Thyroid gland (tissue), 4 donors: ENCODE measurements at places on chromosomes 16 and 17.
A peak's percentile ranks its signal among the peaks of the same experiment; 100 is the strongest.

DNA sequence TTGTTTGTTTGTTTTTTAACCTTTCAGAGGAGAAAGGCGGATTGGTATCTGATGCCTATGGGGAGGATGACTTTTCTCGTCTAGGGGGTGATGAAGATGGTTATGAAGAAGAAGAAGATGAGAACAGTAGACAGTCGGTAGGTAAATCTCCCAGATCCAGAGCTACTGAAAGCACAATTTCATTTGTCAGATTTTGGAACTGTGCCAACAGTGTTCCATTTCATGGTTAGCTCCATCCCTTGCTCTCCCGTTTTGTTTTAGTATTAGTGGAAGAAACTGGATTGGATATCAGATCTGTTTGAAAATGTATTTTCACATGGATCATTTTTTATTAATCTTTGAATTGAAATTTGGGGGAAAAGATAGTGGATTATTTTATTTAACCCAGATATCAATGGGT is 1.4 kb downstream of the SAP30BP start:
- no peak for DNase-seq

DNA sequence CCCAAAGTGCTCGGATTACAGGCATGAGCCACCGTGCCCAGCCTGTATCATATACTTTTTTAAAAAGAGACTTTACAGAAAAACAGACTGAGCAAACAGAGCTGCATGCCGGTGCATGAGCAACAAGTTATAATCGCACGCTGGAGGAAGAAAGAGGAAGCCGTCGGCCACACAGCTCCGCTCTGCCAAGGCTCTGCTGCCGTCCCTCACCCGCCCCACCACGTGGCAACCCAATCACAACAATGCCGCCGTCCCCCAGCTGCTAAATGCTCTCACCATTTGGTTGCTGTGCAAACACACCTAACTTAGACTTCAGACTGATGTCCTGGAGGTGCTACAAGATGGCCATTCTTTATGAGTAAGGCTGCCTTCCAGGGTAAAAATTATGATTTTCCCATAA is 83.5 kb downstream of the ADCY9 start:
- peak; percentile 89 for DNase-seq

- DNase-seq = no peak
Observed at GRCh38 chr16:922051-922450, 48.7 kb downstream of the LMF1 start.

GRCh38 chr16:53007095-53007494 is 45.6 kb downstream of the CHD9NB start:
- no peak for DNase-seq

- no peak for DNase-seq
Observed at GRCh38 chr16:17134586-17134985, 336.2 kb downstream of the XYLT1 start.

DNA sequence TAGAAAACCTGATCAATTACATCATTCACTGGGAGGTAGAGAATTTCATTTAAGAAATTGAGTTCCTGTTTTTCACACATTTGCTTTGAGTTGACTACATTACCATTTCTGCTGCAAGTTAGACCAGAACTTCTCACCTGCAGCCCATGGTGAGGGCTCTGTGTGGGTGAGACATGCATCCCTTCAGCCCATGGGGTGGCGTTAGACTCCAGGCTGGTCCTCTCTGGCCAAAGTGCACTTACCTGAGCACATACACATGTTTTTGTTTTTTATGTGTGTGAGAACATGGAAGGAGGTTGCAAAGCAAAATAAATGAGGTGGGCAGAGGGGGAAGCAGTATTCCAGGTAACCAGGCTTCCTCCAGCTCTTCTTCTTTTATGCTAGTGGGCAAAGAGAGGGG is 470.2 kb downstream of the PMP22 start:
- DNase-seq = no peak

DNA sequence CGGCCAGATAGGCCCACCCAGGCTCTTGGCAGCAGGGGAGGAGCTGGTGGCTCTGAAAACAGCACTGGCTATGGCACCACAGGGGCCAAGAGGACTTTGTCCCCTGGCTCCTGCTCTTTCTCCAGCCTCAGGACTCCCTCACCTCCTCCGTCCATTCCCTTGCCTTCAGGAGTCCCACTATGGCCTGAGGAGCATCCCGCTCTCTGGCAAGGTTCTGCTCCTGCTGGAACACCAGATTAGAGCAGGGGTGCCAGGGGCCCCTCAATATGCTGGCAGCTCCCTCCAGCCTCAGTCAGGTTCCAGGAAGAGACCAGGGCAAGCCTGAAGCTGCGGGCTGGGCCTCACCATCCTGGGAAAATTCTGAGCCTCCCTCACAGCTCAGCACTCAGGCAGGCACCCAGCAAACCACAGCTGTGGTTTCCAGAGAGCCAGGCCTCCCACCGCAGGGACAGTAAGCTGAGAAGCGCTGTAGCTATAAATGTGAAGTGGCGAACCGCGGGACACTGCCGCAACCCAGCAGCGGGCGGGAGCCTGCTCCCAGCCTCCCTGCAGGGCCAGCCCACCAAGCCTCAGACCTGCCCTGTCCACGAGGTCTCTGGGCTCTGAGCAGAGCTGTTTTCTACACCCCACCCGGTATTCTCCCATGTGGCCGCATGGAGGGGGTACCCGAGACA is 25.7 kb downstream of the C17orf100 start:
- DNase-seq = no peak

GRCh38 chr16:66287416-66287815 is 79.1 kb upstream of the CDH5 start:
- DNase-seq = no peak

- no peak for DNase-seq
Observed at GRCh38 chr16:89194340-89195311, 5.7 kb downstream of the SLC22A31 start.

DNA sequence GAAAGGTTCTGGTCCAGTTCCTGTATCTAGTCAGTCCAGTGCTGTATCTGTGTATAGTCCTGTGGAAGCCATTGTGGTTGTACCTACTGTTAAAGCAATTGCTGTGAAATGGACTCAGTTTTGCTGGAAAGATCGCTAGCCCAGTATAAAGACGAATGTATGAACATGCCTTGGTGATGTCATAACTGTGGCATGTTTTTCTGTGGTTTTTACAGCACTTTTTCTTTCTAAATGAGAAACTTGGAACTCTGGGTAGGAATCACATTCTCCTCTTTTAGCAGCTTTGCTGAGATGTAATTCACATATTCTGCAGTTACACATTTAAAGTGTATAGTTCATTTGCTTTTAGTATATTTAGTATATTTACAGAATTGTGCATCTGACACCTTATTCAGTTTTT is 58.1 kb downstream of the MAP2K4 start:
- DNase-seq = no peak

- DNase-seq = no peak
Observed at GRCh38 chr17:9917801-9918200, 12.7 kb upstream of the RCVRN start.

DNA sequence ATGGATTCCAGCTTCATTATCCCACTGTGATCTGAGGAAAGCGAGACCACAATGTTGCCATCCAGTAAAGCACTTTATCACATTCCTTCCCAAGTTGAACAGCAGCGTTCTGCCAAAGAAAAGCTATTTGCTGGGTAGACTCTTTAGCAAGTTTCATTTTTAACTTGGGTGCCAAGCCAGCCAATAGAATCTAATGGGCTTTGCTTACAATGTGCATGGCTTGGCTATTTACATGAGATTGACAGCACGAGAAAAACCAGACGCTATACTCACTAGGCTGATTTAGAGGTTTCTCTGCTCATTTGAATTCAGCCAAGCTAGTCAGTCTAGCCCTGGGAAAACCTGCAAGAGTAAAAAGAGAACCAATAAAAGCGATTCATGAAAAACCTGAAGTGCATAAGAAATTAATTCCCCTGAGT is 108.9 kb downstream of the CDH13 start:
- no peak for DNase-seq

DNA sequence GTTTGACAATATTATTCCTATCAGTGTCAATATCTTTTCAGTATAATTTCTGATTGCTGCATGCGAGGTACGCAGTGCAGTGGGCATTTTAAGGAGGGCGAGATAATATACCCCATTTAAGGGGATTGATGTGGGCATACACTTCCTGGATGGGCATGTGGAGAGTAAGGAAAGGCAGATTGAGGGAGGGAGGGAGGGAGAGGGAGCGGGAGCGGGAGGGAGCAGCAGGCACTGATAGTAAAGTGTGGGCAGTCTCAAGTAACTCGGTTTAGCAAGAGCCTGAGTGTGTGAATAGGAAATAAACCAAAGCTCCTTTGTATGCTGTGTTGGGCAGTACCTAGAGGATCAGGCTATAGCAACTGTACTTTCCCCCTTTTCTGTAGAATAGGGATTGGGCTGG is 5.1 kb downstream of the BPTF start:
- DNase-seq = no peak

GRCh38 chr17:32156656-32157055 is 14.4 kb downstream of the RHOT1 start:
- DNase-seq = no peak

DNA sequence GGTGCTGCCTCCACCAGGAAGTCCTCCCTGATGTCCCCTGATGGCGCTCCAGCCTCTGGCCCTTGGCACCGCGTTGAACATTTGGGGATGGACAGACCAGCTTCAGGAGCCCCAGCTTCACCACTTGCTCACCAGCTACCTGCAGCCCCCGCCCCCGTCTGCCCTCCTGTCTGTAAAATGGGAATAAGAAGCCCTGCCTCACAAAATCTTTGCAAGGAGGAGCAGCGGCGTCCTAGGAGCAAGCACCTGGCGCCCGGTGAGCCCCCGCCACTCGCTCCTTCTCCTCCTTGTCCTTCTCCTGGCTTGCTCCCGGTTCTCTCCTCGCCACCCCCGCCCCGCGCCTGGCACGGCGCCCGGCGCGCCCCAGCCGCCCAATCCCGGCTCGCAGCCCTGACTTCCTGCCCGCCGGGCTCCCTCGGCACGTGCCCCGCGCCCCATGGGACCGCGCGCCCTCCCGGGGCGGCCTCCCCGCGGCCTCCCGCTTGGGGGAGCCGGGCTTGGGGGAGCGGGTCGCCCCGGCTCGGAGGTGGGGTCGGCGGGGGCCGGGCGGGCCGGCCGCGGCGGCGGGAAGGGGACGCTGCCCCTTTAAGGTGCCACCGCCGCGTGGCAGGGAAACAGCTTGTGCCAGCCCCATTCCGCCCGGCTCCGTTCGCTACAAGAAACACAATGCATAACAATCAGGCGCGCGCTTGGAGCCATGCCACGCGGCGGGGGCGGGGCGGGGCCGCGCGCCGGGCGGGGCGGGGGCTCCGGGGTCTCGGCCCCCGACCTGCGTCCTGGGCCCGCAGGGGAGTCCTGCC is 9.1 kb upstream of the PPP1R1B start:
- DNase-seq = peak; percentile 80

- peak; percentile 64 for DNase-seq
Observed at GRCh38 chr17:81387100-81388090, 7.9 kb upstream of the BAHCC1 start.

DNA sequence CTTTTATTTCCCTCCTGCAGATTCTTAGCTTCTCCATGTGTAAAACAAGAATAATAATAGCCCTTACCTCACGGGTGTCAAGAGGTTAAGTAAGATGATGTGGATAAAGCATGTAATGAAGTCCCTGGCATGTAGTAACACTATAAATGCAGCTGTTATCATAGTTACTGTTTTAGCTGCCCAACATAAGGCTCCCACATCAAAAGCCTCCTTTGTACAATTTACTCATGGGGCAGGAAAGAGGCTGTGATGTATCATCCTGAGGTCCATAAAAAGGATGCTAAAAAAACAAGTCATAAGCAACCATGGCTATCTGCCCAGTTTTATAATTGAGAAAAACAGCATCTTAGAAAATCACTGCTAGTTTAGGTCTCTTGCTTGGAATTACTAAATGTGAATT is 339.7 kb downstream of the CA10 start:
- DNase-seq = no peak

GRCh38 chr17:43983515-43984411 is 20.7 kb upstream of the NAGS start:
- DNase-seq = peak; percentile 67

DNA sequence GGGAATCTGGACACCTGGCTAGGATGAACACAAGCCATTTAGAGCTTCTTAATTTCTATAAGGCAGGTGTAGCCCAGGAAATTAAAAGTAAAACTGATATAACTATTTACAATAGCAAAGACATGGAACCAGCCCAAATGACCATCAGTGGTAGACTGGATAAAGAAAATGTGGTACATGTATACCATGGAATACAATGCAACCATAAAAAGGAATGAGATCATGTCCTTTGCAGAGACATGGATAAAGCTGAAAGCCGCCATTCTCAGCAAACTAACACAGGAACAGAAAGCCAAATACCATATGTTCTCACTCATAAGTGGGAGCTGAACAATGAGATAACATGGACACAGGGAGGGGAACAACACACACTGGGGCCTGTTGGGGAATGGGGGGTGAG is 19.4 kb downstream of the FAHD1 start:
- DNase-seq = no peak

GRCh38 chr17:80437532-80437931 is 22.6 kb downstream of the ENDOV start:
- no peak for DNase-seq

DNA sequence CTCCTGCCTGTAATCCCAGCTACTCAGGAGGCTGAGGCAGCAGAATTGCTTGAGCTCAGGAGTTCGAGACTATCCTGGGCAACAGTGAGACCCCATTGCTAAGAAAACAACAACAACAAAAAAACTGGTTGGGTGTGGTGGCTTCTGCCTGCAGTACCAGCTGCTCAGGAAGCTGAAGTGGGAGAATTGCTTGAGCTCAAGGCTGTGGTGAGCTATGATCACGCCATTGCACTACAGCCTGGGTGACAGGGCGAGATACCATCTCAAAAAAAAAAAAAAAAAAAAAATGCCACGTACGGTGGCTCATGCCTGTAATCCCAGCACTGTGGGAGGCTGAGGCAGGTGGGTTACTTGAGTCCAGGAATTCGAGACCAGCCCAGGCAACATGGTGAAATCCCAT is 34.1 kb downstream of the NME2 start:
- no peak for DNase-seq

GRCh38 chr17:22692806-22693171 is 1000.5 kb downstream of the KCNJ18 start:
- no peak for DNase-seq
